ENCODE measurements at places on chromosomes 5 and 9.

DNA sequence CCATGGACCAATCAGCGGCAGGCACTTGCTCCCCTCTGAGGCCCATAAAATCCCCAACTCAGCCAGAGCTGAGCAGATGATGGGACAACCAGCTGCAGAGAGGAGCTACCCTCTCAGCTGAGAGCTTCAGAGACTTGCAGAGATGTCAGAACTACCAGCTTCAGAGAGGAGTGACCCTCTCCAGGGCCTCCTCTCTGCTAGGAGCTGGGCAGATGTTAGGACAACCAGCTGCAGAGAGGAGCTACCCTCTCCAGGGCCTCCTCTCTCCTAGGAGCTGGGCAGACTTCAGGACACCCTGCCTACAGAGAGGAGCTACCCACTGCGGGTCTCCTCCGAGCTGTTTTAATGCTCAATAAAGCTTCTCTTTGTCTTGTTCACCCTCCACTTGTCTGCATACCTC lies 3.0 kb upstream of the AUH start:
- DNase-seq, result no peak

GRCh38 chr5:143318270-143318669 lies 85.2 kb downstream of the NR3C1 start:
- DNase-seq, result no peak

- DNase-seq, result no peak
These were observed 13.9 kb upstream of the CDK5RAP2 start for GRCh38 chr9:120593955-120594277.

GRCh38 chr5:83253720-83254119 lies 176.4 kb downstream of the XRCC4 start:
- DNase-seq, result no peak

- no peak for DNase-seq
These were observed 95.3 kb downstream of the SPOCK1 start for GRCh38 chr5:137403869-137404268.

DNA sequence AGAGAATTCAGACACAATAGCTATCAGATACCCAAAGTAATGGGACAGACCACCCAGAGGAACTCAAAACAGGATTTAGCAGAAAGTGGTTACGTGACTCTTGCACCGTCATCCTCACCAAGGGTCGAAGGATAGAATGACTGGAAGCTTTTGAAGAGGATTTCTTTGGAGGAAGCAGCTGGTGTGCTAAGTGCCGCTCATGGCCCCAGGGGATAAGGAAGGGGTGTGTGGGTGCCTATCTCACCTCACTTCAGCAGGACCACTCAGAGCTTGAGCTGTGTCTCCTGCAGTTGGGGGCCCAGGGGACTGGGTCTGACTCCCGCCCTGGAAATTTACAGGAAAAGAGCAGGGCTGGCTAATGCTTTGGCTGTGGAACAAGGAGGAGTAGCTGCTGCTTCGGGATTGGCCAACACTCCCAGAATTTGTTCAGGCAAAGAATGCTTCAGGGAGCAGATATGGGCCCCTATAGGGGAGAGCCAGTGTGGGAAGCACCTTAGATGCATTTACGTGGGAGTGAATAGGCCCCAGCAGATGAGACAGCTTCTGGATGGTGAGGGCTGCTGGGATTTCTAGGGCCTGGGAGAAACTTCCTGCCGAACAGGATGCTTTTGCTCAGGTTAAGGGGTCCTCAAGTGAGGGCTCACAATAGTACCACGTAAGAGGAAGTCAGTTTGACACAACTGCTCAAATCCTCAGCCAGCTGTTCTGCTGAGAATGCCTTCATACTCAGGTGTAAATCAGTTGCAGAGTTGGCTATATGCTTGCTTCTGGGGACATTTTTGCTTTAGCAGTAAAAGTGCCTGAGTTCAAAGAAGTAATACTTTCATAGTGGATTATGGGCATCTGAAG lies 29.1 kb upstream of the TOMM5 start:
- no peak for DNase-seq

- no peak for DNase-seq
These were observed 149.0 kb upstream of the FST start for GRCh38 chr5:53331463-53331862.

DNA sequence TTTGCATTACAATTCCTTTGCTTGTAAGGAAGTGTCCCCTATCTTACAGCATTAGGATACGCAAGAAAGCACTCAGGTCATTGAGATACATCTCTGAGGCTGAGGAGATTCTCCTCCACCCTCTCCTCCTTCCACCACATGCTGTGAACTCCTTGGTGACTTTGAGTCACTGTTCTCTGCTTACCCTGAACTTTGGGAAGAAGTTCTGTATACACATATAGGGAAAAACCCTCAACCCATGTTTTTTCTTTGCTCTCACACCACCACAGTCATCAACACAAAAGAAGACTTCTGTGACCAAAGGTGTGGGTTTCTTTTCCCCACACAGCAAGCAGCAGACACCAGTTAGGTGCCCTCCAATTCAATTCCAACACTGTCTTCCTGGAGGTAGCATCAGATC lies 38.1 kb downstream of the CNOT6 start:
- no peak for DNase-seq

- DNase-seq, result no peak
These were observed 140.8 kb downstream of the BARX1 start for GRCh38 chr9:93814077-93814956.

GRCh38 chr9:24011009-24011717 lies 185.1 kb upstream of the ELAVL2 start:
- no peak for DNase-seq

DNA sequence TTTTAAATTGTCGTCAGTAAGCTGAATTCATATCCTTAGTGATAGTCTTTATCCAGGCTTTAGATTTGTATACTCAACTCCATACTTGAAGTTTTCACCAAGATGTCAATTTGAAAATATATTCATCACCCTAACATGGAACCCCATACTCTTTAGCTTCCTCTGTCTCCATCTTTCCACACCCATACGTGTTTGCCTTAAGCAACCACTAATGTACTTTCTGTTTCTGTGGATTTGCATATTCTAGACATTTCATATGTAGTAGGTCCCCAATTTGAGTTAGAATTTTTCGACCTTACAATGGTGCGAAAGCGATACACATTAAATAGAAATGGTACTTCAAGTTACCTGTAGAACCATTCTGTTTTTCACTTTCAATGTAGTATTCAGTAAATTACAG lies 65.2 kb downstream of the NSD1 start:
- DNase-seq, result no peak

DNA sequence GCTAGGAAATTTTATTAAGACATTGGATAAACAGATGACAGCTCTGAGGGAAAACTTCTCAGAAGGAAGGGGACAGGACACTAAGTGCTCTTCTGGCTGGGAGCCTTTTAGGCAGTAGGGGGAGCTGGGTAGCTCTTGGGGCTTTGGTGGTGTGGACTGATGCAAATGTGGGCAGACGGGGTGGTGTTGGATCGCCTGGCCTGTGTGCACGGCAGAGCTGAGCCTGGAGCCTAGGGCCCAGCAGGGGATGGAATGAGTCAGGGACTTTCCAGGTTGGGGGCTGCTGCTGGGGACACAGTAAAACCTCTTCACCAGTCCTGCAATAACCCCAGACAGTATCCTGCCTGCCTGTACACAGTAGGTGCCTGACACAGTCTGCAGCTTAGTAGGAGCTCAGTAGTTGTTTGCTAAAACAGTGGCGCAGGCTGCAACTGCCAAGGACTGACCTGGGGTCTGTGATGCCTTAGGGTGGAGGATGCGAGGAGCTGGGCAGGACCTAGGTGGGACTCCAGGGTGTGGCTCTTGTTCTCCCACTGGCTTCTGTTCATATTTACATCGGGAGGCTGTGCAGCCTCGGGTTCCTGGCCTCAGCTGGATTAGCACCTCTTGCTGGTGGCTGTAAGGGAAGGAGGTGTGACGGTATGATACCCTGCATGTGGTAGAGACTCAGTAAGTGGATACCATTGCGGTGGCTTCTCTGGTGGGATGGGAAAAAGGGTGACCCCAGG lies 83.8 kb downstream of the DAB2IP start:
- no peak for DNase-seq

- DNase-seq, result peak; percentile 23
These were observed 4.7 kb upstream of the TEX53 start for GRCh38 chr9:114662081-114662989.

GRCh38 chr5:32358611-32359010 lies 45.9 kb upstream of the MTMR12 start:
- DNase-seq, result no peak

DNA sequence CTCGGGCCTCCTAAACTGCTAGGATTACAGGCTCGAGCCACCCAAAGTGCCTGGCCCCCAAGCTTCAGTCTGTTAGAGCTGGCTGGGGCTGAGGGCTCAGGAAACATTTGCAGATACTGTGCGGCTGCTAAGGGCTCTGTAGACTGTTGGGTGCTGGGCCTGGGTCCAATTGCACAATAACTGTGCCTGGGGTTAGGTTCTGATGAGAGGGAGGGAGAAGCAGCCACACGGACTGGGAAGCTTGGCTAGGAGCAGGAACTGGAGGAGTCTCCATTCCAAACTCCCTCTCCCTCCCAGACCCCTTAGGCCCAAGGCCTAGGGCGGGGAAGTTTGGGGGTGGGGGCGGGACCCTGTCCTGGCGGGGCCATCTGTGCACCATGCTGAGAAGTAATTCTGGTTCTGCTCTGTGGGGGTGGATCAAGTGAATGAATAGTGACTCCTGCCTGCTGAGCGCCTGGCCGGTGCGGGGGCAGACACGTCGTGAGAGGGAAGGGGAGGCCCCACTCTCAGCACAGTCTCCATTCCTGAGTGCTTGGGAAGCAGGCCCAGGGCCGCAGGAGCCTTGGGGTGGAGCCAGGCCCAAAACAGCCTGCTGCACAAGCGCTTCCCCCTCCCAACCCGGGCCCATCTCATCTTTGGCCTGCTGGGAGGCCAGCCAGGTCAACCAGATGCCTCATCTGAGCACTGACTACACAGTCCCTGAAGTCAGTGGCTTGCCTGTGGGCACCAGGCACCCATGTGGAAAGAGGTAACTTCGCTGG lies 1.5 kb downstream of the ASS1 start:
- DNase-seq, result no peak

DNA sequence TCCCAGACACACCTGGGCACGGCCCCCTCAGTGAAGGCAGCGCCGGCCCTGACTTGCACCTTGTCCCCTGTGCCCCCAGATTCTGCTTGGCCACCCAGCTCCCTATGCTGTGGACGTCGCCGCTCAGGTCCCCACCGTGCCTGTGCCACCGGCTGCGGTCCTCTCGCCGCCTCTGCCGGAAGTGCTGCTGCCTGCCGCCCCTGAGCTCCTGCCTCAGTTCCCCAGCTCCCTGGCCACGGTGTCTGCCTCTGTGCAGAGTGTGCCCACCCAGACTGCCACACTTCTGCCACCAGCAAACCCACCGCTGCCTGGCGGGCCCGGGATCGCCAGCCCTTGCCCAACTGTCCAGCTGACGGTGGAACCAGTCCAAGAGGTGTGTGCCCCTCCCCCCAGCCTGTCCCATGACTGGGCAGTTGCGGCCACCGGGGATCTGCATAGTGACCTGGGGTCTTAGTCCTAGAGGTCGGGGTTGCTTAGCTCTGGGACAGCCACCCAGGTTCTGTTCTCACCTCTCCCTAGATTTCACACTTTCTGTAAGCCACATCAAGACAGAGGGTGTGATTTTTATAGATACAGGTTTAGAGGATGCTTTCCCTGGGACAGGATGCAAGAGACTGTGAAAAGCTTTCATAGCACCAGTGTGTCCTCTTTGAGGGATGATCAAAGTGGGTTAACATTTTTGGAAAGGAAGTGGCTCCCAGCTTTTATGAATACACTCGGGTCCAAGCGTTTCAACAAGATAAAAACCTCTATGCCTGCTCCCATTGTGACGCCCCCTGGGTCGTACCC lies 78.0 kb downstream of the WNK2 start:
- no peak for DNase-seq

- no peak for DNase-seq
These were observed 84.8 kb downstream of the MVB12B start for GRCh38 chr9:126411225-126411947.

- DNase-seq, result no peak
These were observed 54.6 kb upstream of the ECM2 start for GRCh38 chr9:92590377-92590776.

DNA sequence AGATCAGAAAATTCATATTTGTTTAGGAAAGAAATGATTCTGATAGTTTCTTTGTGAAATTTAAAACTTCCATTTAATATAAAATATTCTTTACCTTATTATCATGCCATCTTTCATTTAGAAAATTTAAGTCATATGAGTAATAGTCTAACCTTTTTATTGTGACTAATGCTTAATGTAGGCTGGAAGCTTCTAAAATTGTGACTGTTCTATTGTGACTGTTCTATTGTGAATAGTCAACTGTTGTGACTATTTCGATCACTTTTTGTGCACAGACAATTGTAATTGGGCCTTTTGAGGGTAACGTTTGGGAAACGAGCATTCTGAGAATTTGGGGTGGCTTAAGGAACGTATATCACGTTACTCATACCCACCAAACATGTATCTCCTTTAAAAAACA lies 100.0 kb downstream of the PARP8 start:
- no peak for DNase-seq

GRCh38 chr9:132631280-132631679 lies 38.5 kb downstream of the DDX31 start:
- DNase-seq, result no peak

DNA sequence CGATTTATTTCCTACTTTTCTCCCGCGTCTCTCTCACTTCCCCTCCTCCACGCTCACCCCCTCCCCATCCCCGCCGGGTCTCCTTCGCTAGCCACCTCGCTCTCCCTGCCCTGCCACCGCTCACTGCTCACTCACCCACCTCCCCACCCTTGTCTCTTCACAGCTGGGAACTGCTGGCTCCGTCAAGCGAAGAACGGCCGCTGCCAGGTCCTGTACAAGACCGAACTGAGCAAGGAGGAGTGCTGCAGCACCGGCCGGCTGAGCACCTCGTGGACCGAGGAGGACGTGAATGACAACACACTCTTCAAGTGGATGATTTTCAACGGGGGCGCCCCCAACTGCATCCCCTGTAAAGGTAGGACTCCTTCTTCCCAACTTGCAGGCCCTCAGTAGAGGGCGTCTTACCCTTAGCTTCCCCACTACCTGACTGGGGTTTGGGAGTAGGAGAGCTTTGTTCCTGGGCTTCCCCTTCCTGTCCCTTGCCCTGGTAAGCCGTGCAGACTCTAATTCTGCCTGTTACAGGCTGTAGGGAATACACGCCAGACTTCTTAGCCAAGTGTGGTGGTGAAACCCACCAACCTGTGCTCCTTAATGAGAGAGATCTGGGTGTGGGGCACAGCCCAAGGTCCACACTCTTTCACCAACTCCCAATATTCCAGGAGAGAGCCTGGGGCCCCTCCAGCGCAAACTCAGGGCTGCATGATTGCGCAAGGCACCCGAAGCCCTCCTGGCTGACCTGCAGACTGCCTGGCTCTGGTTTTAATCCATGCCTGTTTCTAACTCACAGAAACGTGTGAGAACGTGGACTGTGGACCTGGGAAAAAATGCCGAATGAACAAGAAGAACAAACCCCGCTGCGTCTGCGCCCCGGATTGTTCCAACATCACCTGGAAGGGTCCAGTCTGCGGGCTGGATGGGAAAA lies 2.5 kb downstream of the FST start:
- DNase-seq, result no peak

- no peak for DNase-seq
These were observed 276.7 kb downstream of the PLK2 start for GRCh38 chr5:58183078-58183785.

GRCh38 chr5:1736065-1736464 lies 63.6 kb downstream of the MRPL36 start:
- no peak for DNase-seq

Measured in activated CD4-positive, CD25-positive, alpha-beta regulatory T cell treated with anti-CD3 and anti-CD28 coated beads, Interleukin-2, amount 50 U/mL, for 16 hours (primary cell).